ENCODE measurements at places on chromosomes 4 and X.

- no peak for DNase-seq
Measured at GRCh38 chr4:138034871-138035270, 207.3 kb downstream of the SLC7A11 start.

GRCh38 chrX:134622056-134622812 lies 36.0 kb downstream of the PLAC1 start:
- DNase-seq: no peak

DNA sequence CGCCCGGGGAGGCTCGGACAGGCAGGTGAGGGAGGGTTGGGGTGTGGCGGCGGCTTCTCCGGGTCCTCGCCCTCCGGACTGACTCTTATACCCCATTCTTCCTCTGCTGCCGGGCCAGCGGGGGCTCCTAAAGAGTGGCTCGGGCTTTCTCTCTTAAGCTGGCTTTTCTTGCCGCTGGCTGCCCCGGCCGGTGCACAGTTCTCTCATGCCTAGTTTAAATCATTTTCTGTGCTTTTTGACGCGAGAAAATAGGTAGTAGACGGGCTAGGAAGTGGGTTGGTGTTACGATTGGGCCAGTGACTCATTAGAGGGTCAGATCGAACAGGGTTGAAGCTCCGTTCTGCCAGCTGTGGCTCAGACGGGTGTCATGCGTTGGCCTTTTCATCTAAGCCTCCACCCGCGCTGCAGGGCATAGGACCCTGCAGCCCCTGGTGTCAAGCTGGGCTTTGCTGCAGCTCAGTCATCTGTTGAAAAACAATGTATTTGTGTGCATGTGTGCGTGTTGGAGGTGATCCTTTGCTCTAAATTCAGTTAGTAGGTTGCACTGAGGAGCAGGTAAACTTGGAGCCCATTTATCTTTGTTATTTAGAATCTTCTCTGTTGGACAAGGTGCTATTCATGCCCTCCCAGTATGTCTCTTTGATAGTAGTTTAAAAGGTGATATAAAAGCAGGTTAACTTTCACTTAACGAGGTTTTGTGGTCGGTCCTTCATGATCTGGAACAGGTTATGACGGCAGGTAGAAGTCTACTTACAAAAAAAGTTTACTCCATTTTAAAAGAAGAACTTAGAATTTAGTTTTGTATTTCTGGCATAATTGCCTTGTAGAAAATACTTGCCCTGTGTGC lies 802 bp downstream of the BMP2K start:
- DNase-seq: peak; percentile 19

- peak; percentile 27 for DNase-seq
Measured at GRCh38 chr4:128565565-128566186, 243.8 kb upstream of the JADE1 start.

- no peak for DNase-seq
Measured at GRCh38 chr4:7295197-7295910, 103.0 kb downstream of the SORCS2 start.

Measured in progenitor cell of endocrine pancreas (in vitro differentiated cells).